ENCODE measurements at places on chromosomes 4 and X.

DNA sequence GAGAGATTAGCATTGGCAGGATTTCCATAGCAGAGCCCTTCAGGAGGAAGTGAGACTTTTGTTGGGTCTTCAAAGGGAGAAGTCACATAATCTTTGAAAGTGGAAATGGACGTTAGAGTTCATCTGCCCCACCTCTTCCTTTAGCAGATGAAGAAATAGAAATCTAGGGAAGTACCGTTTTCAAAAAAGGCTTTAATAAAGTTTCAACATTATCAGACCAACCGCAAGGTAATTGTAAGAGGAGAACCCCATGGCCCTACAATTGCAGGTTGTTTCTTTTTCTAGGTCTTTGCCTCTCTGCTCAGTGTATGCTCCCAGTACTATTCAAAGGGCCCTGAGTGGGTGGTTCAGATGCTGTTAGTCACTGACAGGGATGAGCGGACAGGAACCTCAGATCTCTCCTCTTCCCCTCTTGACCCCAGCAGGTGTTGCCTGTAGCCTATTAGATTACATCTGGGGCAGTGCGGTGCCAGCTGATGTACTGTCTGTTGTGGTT is 48.6 kb upstream of the AP1S2 start:
- no peak for DNase-seq

GRCh38 chrX:111567542-111568255 is 56.3 kb downstream of the SERTM2 start:
- no peak for DNase-seq

- DNase-seq = no peak
These were observed 35.4 kb downstream of the FUNDC1 start for GRCh38 chrX:44507292-44507691.

DNA sequence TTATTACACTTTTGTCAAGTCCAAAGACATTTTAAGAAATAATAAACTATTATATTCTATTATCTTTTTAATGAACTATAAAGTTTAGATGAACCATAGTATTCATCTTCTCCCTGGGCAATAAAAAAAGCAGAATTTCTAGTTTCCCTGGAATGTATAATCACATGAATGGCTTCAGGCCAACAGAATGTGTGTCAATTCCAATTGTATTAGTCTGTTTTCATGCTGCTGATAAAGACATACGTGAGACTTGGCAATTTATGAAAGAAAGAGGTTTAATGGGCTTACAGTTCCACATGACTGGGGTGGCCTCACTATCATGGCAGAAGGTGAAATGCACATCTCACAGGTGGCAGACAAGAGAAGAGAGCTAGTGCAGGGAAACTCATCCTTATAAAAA is 70.7 kb upstream of the ANXA10 start:
- no peak for DNase-seq

DNA sequence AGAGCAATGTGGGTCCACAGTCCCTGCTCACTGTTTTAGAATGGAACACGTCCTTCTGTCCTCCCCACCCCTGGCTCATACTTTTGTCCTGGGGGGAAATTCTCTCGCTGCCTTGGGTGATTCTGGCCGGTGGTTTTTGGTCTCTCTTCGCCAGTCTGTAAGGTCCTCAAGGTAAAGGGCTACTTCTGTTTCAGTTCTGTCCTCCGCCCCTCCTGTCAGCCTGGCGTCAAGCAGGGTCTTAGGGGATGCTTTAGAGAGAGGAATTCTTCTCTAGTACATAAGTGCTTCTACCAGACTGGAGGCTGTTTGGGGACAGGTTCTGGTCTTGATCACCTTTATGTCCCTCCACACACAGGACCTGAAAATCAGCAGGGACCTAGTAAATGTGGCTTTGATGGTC is 617 bp upstream of the MRFAP1L1 start:
- DNase-seq = no peak

DNA sequence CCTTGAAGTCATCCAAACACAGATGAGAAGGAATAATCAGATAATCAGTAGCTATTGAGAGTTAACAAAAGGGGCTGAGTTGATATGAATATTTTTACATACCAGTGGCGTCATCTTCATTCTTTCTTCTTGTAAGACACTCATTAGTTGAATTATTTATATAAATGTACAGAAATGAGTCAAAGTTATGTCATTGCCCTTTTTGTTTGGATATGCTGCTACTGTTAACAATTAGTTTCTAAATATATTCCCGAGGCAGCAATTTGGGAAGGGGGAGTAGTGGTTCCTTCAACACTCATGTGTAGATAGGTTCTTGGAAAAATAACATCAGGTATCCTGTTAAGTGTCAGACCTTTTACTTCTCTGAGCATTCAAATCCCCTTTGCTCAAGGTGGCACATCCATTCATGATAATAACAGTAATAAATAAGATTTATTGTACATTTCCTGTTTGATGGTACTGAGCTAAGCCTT is 436.6 kb downstream of the SPRY1 start:
- no peak for DNase-seq

GRCh38 chrX:39808471-39808917 is 289.3 kb downstream of the BCOR start:
- no peak for DNase-seq

DNA sequence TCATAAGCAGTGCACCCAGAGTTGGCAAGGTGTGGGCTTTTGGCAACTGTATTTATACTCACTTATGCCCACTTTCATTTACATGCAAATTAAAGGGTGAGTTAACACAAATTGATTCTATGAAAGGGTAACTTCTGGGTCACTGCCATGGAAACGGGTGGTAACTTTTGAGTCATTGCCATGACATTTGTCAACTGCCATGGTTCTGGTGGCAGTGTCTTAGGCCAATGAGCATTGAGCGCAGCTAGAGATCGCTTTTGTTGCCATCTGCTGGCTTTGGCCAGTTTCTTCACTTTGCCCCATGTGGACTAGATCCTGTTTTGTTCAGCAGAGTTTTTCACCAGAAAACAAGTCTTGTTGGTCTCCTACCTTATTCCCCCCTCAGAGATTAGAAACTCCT is 170.8 kb upstream of the NUDT6 start:
- no peak for DNase-seq

- no peak for DNase-seq
These were observed 323.0 kb downstream of the HNRNPD start for GRCh38 chr4:82050796-82051195.

DNA sequence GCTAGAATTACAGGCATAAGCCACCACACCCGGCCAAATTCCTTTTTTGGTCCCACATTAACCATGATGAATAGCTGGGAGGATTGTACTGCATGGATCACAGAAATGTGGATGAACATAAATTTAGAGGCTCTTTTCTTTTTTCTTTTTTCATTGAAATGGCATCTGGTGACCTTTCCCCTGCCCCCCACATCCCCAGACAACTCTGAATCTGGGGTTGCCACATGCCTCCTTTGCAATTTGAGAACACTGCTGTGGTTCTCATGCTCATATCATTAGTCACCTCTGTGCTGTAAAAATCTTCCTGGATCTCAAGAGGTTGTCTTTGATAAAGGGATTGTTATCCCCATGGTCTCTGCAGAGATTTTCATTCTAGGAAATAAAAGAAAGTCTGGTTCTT is 22.8 kb upstream of the FMR1NB start:
- DNase-seq = no peak

- no peak for DNase-seq
These were observed 324.1 kb upstream of the GALNT7 start for GRCh38 chr4:172844556-172844955.

- no peak for DNase-seq
These were observed 1.8 kb downstream of the WWC2 start for GRCh38 chr4:183100827-183101226.

DNA sequence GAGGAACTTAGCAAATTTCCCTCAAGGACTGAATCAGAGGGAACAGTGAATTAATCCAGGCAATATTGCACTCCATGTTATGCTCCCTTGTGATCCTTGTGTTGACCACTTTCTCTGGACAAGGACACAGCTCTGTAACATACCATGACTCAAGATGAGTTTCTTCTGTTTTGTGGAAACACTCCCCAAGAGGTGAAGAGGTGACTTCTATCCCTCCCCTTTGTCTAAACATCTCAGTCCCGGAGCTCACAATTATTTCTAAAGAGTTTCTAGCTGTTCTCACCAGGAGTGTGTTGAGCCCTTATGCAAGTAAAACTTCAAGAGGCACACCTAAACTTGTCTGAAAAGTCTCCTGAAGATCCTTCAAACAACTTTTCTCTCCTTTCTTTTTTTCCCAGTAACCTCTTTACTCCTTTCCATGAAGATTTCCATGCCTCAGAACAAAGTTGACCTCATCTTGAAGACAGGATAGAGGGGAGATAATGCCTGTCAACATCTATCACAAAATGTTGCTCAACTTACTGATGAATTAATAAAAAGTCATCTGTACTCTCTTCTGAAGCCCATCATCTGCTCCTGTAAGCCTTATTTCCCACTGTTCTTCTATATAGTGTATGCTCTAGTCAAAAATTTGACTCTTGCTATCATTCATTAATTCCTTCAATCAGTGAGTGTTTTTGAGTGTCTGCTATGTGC is 429.1 kb downstream of the SPRY1 start:
- no peak for DNase-seq

Measured in stimulated activated CD8-positive, alpha-beta memory T cell treated with anti-CD3 and anti-CD28 coated beads, Interleukin-2, amount 100 ng/mL, for 48 hours (primary cell).